Stimulated activated CD8-positive, alpha-beta memory T cell treated with anti-CD3 and anti-CD28 coated beads, Interleukin-12 subunit alpha, Interleukin-12 subunit beta, amount 100 ng/mL, for 1 hour (primary cell): ENCODE measurements at places on chromosomes 2 and 18.
A peak's percentile ranks its signal among the peaks of the same experiment; 100 is the strongest.

- DNase-seq = no peak
These were observed 4.4 kb upstream of the VPS54 start for GRCh38 chr2:64023485-64024258.

GRCh38 chr2:210540900-210541289 is 15.5 kb upstream of the CPS1 start:
- DNase-seq = no peak

DNA sequence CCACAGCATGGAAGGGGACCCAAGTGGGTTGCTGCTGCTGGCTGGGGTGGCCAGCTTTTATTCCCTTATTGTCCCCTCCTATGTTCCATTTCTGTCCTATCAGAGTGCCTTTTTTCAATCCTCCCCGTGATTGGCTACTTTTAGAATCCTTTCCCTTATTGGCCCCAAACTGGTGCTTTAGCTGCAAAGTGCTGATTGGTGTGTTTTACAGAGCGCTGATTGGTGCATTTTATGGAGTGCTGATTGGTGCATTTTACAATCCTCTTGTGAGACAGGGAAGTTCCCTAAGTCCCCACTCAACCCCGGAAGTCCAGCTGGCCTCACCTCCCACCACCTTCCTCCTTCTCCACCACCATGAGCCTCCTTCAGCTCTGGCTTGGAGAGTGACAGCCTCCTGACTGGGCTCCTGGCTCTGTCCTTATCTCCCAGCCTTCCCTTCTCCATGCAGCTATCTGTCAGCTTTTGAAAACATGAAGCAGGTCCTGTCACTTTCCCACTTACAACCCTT is 20.7 kb upstream of the PLB1 start:
- no peak for DNase-seq

- DNase-seq = no peak
These were observed 65.8 kb downstream of the CRIM1 start for GRCh38 chr2:36421379-36421778.

DNA sequence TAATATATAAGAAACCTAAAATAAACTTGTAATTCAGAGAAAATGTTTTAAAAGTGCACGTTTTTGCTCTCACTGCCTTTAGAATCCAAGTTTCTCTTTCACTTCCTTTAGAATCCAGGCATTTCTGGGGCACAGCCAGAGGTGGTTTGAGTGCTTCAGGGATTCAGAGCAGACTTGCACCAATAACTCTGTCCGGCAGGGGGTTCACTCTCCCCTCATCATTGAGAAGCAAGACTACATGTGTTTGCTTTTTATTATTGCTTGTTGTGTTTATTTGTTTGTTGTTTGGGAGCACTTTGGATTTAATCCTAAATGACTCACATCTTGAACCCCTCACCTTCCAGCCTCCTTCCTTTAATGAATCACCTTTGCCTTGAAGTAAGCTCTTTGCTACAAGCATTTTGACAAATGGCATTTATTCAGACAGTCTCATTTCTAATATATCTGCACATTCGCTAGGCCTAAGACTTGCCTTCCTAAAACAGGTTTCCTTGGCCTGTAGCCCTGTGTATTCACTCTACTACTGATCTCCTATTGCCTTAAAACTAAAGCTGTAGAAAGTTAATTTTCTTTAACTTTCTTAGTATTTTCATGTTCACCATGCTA is 233.5 kb upstream of the ATP5MC3 start:
- no peak for DNase-seq

GRCh38 chr2:217942731-217943335 is 60.0 kb downstream of the TNS1 start:
- no peak for DNase-seq

DNA sequence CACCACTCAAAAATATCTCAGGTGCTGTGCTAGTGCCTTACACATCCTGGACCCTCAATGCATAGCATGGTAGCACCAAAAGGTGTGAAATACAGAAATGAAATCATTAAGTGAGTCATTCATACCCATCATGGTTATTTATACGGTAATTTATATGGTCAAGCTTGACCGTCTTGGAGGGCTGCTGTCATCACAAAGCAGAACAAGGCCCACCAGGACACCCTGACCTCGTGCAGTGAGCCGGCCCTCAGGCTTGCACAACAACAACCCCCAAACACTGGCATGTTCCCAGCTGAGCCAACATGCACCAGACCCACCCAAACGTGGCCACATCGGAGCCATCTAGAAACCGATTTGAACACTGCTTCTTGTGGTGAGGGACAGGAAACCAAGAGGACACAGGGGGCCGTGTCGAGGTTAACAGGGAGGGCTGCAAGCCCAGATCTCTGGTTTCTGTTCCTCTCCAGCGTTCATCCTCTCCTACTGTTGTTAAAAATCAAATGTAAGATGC is 378.5 kb upstream of the ID2 start:
- peak; percentile 67 for DNase-seq

GRCh38 chr2:234374736-234375135 is 122.1 kb downstream of the ARL4C start:
- DNase-seq = no peak

DNA sequence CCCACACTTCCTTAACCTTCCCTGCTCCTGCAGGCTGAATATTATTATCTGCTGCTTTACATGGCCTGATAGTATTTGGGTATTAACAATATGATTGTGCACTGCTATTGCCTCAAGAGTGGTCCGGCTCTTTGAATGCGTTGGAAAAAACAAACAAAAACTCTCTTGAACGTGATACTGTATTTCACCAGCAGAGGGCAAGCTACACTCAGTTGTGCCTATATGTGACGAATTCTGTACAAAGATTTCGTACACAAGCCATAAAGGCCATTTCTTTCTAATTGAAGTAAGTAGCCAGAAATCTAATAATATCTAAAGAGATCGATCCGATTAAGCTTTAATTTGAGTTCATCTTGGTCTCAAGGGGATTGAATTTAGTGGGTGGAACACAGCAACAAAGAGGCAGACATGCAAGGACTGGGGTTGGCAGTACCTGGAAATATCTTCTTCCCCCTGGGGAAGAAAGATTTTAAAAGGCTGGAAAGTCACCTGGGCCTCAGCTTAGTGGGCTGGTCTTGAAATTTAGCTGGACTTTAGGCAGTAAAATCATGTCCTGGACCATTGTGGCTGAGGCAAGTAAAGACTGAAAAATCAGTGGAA is 49.3 kb upstream of the RAB6D start:
- DNase-seq = no peak

- DNase-seq = no peak
These were observed 64.5 kb downstream of the PID1 start for GRCh38 chr2:229206548-229206947.

DNA sequence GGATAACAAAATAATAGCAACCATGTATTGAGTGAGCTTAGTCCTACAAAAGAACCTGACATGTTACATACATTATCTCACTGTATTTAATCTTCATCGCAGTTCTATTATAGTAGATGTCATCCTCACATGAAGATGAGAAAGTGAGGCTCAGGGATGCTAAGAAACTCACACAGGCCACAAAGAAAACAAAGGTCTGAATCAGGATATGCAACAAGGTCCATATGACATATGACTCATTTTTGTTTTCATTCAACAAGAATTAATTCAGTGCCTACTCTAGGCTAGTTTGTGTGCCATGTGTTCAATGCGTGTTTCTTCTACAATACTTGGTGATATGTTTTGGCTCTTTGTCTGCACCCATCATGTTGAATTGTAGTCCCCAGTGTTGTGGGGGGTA is 219.7 kb upstream of the EPHA4 start:
- DNase-seq = no peak

GRCh38 chr2:240112914-240113690 is 23.0 kb downstream of the COPS9 start:
- DNase-seq = no peak

DNA sequence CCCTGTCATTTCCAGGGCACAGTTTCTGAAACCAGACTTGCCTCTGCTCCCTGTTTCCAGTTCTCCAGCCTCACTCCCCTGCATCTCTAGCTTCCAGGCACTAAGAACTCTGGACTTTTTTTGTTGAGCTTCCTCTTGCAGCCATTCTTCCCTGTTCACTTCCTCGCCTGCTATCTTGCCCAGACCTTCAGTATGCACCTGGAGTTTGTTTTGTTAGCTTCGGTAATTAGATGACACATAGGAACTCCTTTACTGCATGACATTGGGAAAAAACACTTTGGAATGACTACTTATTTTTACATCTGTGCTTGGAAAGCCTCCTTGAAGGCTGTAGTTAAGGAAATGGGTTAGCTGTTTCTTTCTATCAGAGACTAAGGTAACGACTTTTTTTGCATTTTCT is 35.2 kb downstream of the OTOF start:
- no peak for DNase-seq

GRCh38 chr2:119517433-119517832 is 6.8 kb downstream of the SCTR start:
- peak; percentile 12 for DNase-seq

GRCh38 chr2:119261493-119262225 is 38.0 kb downstream of the STEAP3 start:
- no peak for DNase-seq

GRCh38 chr18:50372743-50373142 is 2.1 kb upstream of the SKA1 start:
- no peak for DNase-seq

DNA sequence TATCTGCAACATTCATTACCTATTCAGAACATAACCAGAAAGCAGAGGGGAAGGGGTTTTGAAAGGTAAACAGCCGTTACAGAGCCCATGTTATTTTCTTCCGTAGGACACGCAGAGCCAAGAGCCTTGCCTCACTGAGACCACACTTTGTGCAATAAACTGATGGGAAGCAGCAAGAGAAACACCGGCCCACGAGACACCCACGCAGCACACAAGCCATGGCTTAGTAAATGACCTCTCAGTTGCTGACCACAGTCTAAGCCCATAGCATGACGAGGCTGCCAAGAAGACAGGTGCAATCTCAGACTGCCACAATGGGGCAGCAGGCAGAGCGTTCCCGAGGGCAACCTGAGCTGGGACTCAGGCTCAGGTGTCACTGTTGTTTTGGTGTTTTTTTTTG is 59.6 kb downstream of the CABYR start:
- DNase-seq = no peak

DNA sequence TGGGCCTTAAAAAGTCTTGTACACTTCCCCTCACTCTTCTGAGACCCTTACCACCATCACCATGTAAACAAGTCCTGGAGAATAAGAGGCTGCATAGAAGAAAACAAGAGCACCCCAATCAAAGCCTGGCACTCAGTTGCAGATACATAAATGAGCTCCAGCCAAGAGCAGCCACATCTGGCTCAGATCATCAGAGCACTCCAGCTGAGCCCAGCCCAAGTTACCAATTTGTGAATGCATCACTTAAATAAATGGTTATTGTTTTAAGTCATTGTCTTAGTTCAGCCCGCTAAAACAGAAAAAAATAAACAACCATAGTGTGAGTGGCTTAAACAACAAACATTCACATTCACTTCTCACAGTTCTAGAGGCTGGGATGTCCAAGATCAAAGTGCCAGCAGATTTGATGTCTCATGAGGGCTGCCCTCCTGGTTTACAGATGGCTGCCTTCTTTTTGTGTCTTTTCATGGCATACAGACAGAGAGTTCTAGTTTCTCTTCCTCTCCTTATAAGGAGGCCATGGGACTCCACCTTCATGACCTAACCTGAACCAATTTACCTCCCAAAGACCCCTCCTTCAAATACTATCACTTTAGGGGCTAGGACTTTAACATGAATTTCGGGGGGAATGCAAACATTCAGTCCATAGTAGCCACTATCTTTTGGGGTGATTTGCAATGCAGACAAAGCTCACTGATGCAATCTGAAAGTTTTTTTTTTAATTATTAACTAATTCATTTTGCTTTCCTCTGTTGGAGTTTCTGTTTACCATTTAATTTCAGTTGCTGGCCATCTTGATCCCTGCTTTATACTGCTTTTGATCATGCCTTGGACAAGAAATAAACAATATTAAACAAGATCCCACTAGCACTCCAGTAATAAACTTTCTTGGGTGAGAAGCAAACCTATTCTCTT is 187.5 kb upstream of the ACVR2A start:
- no peak for DNase-seq

DNA sequence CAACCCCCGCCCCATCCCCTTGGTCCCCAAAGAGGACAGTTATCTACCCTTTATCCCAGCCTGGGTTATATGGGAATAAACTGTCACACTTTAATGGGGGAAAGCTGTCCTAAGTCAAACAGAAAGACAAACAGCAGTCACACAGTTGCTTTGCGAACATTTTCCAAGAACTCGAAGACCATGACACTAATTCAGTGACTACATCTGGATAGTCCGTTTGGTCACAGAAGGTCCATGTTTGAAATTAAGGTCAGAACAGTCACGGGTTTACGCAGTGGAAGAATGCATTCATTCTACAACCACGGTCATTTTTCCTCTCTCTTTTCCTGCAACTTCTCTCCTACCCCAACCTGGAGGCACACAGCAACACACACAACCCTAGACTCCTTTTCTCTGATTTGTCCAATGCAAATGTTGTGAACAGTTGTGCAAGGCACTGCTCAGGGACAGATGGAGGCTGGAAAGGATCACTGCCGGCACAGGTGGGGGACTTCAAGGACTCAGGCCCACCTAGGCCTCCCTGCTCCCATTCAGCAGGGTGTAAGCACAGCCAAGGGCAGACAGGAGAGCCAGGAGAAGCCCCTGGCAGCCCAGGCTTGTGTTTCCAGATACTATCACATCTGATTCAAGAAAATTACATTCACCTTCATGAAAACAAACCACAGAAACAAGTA is 39.9 kb downstream of the ZNF516 start:
- no peak for DNase-seq

GRCh38 chr2:33498291-33498956 is 22.0 kb downstream of the RASGRP3 start:
- no peak for DNase-seq

DNA sequence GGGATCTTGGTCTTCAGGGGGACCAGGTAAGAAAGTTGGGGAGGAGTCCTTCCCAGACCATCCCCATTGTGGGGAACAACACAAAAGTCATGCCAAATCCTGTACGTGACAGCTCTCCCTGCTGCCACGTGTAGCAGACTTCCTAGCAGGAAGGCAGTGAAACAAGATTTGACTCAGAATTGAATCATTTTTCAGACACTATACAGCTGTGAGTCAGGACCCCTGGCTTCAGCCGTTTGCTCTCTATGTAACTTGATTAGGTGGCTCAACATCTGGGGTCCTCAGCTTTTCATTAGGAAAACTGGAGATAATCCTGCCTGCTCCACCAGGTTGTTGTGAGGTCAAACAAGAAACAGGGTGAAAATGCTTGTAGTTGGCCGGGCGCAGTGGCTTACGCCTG is 32.9 kb upstream of the PDCL3 start:
- DNase-seq = no peak

GRCh38 chr2:145652036-145652435 is 1132.1 kb upstream of the ZEB2 start:
- no peak for DNase-seq

GRCh38 chr18:79819064-79819967 is 21.6 kb downstream of the KCNG2 start:
- DNase-seq = no peak

- no peak for DNase-seq
These were observed 33.5 kb downstream of the GALNT5 start for GRCh38 chr2:157291018-157291417.

GRCh38 chr18:58788470-58788869 is 76.2 kb upstream of the ZNF532 start:
- DNase-seq = no peak

- no peak for DNase-seq
These were observed 42.7 kb upstream of the RPL31 start for GRCh38 chr2:100959225-100959880.
